ENCODE measurements at places on chromosomes 2 and 18. TPM values are rescaled to one million over a fixed set of nuclear protein-coding genes. Genes with fewer than 3 reads are reported as not detected.

DNA sequence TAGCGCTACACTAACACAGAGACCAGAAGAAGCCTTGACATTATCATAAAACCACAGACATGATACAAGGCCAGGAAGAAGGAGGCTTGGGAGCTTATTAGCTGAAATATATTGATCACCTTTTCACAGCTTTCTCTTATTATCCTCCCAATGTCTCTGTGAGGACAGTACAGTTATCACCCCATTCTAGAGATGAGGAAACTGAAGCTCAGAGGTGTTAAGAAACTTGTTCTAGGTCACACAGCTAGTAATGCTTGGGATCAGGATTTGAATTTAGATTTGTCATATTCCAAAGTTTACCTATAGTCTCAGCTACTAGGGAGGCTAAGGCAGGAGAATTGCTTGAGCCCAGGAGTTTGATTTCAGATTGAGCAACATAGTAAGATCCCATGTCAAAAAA lies 44.6 kb upstream of the LTBP1 start:
- DNase-seq: no peak

- DNase-seq: no peak
Measured at GRCh38 chr2:166068981-166069380, 58.8 kb downstream of the SCN1A start.

- peak; percentile 60 for DNase-seq
Measured at GRCh38 chr2:19474128-19474527, 115.7 kb upstream of the OSR1 start.

Gene CRYGC
- total RNA-seq: not detected

GRCh38 chr2:52594026-52594425 lies 1173.6 kb upstream of the CHAC2 start:
- no peak for DNase-seq

Gene LTBP1
- 34.0 TPM for total RNA-seq

Gene GCA
- total RNA-seq: 18.7 TPM

- DNase-seq: no peak
Measured at GRCh38 chr2:151299920-151300539, 10.6 kb upstream of the NMI start.

- no peak for DNase-seq
Measured at GRCh38 chr2:39468579-39469451, 31.7 kb upstream of the MAP4K3 start.

Gene SLC9A2
- 8.8 TPM for total RNA-seq

GRCh38 chr2:694174-694573 lies 17.0 kb upstream of the TMEM18 start:
- DNase-seq: peak; percentile 49

Gene BMP10
- total RNA-seq: not detected

- no peak for DNase-seq
Measured at GRCh38 chr2:27072920-27073319, 1.5 kb upstream of the OST4 start.

DNA sequence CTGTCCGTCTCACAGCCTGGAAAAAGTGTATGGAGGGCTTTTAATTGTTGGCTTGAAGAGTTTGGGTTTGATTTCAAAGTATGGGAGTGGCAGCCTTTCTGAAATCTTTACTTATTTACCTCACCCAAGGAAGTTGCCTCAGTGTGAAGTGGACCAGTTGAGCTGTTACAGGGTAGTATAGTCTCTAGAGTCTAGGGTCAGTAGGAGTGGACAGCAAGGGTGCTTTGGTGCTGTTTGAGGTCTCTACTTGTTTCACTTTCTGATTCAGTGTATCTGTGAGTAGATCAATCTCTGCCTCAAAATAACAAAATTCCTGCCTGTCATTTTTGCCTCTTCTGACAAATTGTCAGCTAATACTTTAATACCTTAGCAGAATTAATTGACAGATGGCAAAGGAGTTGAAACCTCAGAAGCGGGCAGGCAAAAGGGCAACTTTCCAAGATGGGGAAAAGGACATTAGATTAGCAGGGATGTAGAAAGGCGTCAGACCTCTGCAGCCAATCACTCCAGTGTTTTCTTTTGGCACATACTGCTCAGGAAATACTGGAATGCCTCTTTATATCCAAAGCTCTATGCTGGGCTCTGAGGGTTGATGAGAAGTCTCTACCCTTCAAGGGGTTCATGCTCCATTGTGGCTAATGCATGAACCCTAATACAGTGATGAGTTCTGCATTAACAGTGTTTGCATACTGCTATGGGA lies 5.9 kb downstream of the RIOK3 start:
- no peak for DNase-seq

GRCh38 chr2:57881998-57882888 lies 164.4 kb upstream of the VRK2 start:
- DNase-seq: peak; percentile 95

- no peak for DNase-seq
Measured at GRCh38 chr2:144020047-144020446, 499.9 kb downstream of the ZEB2 start.

GRCh38 chr18:987325-988186 lies 82.9 kb downstream of the ADCYAP1 start:
- DNase-seq: peak; percentile 23

- DNase-seq: no peak
Measured at GRCh38 chr2:925309-925708, 25.3 kb upstream of the SNTG2 start.

DNA sequence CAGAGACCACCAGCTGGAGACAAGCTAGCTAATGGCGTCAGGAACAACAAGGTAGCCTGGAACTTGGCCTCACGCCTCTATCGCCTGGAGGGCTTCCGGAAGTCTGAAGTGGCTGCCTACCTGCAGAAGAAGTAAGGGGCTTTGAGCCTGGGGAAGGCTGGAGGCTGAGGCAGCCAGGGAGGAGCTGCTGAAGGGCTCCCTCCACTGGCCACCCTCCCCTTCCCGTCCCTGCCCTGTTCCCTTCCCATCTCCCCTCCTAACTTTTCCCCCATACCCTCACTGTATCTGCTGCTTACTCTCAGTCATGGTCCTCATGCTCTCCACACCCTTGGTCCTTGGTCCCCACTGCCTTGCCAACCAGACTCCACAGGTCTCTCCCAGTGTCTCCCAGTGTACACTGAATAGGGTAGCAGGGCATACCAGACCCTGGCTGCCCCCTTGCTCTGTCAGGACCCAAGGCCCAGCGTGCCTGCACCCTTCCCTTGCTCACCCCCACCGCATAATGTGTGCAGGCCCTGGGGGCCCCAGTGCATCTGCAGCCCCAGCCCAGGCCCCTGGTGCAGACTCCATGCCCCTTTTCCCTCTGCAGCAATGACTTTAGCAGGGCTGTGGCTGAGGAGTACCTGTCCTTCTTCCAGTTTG lies 18.8 kb downstream of the PSD4 start:
- no peak for DNase-seq

DNA sequence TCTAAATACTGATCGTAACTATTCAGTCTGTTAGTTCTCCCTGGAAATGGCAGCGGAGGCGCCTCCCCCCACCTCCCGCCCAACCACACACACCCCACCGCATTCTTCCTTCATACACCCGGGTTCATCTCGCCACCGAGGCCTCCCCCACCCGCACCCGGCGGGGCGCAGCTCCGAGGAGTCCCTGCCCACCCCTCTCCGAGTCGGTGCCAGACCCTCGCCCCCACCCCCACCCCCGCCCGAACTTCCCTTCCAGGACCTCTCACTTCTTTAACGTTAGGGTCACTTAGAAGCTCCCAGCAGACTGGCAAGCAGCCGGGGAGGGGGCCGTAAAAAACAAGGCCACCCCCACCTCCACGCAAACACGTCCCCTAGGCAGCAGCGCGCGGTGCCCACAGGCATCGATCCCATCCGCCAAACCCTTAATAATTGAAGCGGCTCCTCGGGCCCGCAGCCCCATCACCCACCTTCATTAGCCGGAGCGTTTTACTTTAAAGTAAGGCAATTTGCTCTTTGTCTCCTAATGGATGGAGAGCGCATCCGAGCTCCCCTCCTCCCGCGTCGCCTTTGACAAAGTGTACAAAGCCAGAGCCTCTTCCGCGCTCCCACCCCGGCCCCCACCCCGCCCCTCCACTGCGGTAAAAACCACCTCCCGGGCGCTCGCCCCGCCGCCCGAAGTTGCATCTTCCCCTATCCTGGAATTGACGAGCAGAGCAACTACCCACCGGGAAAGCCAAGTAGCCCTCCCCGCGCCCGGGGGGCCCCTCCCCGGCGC lies 624 bp downstream of the ZNF516 start:
- no peak for DNase-seq

GRCh38 chr2:54556621-54557121 lies 100.5 kb downstream of the SPTBN1 start:
- DNase-seq: no peak

DNA sequence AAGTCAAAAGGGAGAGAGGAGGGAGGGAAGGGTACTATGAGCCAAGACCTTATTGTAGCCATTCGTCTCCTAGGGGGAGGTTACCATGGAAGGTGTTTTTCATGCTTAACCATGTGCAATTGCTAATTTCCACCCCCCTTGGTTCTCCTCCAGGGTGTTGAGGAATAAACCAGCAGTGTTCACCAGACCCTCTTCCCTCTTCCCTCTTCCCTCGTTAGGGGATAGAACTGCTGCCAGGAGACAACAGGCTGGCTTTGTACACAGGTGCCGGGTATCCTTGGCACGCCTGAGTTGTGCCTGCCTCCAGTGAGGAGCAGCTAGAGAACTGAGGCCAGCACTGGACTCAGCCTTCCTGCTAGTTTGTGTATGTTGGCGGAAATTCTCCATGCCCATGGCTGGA lies 41.1 kb upstream of the ARL5A start:
- DNase-seq: no peak

GRCh38 chr18:63348508-63349136 lies 18.4 kb downstream of the KDSR start:
- DNase-seq: no peak

GRCh38 chr2:196515051-196515450 lies 124.5 kb upstream of the CCDC150 start:
- no peak for DNase-seq

DNA sequence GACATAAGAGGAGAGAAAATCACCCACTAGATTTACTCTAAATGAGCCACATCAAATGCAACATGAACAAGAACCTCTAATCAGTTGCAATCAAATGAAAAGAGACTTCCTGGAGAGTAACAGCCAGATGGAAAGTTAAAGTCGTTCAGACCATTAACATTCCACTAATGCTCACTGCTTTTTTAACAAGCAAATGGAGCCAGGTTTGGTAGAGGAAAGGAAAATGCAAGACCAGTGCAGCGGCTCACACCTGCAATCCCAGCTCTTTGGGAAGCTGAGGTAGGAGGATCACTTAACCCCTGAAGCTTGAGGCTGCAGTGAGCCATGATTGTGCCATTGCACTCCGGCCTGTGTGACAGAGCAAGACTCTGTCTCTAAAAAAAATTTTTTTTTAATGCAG lies 48.5 kb downstream of the CACNB4 start:
- no peak for DNase-seq

GRCh38 chr2:85760371-85760770 lies 6.6 kb downstream of the ATOH8 start:
- no peak for DNase-seq

DNA sequence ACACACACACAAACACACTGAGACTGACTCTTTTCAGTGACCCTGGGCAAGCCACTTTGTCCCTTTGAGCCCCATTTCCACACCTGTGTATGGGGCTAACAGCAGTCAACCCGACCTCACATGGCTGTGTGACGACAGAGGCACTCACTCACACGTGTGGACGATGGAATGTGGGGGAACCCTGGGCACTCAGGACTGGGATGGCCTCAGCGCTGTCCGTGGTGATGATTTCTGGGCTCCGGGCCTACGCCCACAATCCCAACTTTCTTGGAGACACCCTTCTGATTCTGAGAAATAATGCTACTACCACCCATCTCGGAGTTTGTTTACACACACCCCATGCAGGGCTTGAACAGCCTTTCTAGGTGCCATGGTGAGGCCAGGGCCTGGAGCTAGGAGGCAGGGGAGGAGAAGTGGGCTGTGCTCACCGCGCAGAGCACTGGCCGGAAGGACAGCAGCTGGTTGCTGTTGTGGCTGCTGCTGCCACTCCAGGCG lies 1.5 kb downstream of the CRYBA2 start:
- peak; percentile 17 for DNase-seq

DNA sequence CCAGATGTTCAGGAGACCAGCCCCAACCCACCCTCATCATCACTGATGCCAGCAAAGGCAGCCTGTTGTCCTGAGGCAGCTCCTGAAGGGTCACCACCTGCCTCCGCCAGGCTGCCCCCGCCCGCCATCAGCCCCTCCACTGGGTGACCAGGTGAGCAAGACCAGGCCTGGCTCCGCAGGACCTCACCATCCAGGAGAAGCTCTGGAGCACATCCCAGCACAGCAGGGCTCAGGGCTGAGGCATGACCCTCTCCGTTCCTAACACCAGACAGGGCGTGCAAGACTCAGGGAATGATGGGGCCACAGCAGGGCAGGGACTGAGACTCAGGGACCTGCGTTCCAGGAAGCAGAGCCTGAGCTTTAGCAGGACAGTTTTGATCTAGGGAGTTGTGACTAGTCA lies 218.8 kb upstream of the RAB6C start:
- DNase-seq: no peak

Gene ZNF804A
- 1.9 TPM for total RNA-seq

- peak; percentile 15 for DNase-seq
Measured at GRCh38 chr2:40436093-40436475, 15.8 kb downstream of the SLC8A1 start.

Gene WNT6
- not detected for total RNA-seq

Gene ANKRD29
- total RNA-seq: 31.0 TPM

Gene CCBE1
- total RNA-seq: 13.9 TPM

DNA sequence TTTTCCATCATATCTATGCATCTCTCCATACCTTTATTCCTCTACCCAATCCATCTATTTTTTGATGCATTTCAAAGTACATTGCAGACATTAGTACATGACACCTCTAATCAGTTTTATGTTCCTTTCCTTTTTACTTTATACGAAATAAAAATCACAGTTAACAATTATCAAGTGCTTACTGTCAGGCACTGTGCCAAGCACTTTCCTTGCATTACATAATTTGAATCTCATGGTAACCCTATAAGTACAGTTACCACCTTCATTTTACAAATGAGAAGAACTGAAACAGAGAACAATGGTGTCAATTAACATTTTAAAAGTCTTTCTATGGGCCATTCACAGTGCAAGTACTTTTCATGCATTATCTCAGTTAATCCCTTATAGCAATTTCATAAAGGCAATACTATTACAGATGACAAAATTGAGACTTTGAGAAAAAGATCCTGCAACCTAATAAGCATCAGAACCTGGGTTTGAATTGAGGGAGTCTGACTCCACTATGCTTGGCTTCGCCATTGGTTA lies 544.4 kb upstream of the TNP1 start:
- DNase-seq: no peak

Gene ZAP70
- total RNA-seq: not detected

Gene CNRIP1
- 11.6 TPM for total RNA-seq

GRCh38 chr2:120436460-120436739 lies 90.5 kb downstream of the INHBB start:
- peak; percentile 49 for DNase-seq

Data from PC-3 (cell line).